ENCODE measurements at places on chromosomes 1 and 21. TPM values are rescaled to one million over a fixed set of nuclear protein-coding genes. Genes with fewer than 3 reads are reported as not detected.

The INAVA gene
- total RNA-seq, result 2.3 TPM

The CD5L gene
- 0.25 TPM for total RNA-seq

The PTPRU gene
- total RNA-seq, result 21.7 TPM

The PKLR gene
- 0.87 TPM for total RNA-seq

GRCh38 chr1:174160603-174161002, 1.3 kb downstream of the RABGAP1L start:
- no peak for DNase-seq

- no peak for DNase-seq
Observed at GRCh38 chr1:26593385-26593784, 63.8 kb downstream of the RPS6KA1 start.

- no peak for DNase-seq
Observed at GRCh38 chr1:154495496-154496273, 6.3 kb upstream of the TDRD10 start.

DNA sequence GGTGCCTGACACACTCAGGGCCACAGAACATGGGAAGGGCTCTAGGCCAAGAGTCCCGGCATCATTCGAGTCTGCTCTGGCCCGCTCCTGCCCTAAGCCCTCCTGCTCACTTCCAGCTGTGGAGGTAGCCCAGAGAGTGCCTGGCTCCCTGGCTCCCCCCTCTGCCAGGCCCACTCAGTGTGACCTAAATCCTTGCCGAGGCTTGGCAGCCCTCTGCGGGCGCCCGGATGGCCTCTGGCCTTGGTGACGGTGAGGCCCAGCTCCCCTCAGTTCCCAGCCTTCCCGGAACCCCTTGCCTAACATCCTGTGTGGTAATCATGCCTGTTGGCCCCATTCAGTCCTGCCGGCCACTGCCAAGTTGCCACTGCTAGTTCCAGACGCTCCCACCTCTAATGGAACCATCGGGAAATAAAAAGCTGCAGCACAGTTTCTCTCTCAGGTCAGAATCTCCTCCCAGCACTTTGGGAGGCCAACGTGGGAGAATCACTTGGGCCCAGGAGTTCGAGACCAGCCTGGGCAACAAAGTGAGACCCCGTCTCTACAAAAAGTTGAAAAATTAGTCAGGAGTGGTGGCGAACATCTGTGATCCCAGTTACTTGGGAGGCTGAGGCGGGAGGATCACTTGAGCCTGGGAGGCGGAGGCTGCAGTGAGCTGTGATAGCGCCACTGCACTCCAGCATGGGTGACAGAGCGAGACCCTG, 1.2 kb upstream of the H6PD start:
- DNase-seq, result peak; percentile 73

DNA sequence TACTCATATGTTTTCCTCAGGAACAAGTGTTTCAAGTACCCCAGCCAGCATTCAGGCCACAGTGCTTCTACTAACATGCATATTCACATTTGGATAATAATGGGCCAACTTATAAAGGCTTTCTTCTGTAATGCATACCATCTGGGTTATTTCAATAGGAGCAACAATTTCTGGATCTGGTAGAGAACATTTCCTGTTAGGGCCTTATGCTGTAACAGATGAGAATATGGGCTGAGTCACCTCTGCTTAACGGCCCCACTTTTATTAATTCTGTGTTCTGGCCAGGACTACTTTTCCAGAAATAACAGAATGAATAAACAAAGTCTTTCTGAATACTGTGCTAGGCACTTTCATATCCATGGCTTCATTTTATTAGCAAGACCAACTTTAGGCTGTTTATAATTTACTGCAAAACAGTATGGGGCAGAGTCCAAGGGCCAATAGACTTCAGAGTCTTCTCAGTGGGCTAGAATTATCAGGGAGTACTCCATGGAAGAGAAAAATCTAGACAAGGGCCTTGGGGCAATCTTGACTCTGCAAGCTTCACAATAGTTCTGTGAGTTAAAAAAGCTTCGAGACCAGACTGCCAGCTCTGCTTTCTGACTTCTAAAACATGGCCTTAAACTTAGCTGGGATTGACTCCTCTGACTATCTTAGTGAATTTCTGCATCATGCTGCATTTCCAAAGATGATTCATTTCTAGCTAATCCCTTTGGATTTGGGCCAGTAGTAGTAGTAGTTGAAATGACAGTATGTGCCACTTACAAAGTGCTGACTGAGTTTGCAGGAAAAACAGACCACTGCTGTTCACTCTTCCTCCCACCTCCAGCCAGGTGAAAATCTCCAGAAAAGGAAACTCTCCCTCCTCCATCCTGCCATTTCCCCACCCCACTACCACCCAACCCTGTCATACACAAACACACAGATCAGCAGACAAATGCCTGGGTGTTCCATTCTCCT, 8.2 kb upstream of the SSX2IP start:
- no peak for DNase-seq

GRCh38 chr1:151864411-151864810, 10.9 kb upstream of the THEM5 start:
- DNase-seq, result no peak

DNA sequence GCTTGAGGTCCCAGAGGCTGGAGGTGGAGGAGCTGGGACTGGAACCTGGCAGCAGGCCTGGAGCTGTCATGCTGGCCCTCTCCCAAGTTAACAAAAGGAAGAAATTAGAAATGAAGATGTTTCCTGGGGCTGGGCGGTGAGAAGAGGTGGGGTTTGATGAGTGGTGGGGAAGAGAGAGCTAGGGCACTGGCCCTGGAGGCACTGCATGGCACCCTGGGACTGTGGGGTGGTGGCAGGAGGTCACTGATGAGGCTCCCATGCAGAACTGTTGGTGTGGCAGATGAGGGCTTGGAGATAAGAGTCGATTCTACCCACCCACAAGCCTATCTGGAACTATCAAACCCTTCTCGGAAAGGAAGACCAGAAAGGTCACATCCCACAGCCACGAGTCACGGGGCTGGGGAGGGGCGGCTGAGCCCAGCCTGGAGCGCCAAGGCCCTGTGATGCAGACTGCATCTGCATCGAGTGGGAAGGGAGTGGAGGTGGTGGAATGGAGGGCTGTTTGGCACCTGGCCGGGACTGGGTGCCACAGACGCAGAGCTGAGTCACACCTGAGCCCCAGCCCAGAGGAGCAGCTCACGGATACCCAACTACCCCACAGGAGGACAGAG, 29.4 kb downstream of the MRPL37 start:
- peak; percentile 61 for DNase-seq

- DNase-seq, result no peak
Observed at GRCh38 chr1:118461154-118461553, 276.1 kb upstream of the SPAG17 start.

DNA sequence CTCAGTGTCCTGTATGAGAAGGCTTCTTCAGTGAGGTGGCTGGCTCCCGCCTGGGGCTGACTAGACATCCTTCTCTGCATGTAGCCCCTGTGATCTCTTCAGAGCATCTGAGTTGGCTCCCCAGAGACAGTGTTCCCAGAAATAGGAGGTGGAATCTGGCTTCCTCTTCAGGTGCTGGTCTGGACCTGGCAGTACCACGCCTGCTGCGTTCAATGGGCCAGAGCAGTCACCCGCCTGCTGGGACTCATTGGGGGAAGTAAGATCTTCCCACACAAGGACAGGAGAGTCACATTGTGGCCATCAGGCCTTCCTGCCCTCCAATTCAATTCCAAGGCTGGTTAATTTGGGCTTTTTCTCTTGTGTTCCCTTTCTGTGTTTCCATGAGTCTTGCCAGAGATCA, 51.0 kb downstream of the ADARB1 start:
- DNase-seq, result no peak

DNA sequence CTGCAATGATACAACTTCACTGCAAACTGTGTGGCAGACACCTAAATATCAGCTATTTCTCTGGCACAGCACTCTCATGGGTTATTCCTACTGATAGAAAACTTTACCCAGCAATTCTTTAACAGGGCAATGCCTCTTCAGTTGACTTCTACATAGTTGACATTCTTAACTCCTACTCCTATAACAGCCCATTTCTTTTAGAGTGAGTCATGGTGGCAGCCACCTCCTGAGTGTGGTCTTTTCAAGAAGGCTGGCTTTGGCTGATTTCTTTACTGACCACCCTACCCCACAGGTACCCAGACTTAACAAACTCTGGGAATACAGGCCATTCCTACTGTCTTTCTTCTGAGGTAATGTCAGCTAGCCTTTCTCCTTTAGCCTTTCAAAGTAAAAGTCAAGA, 805.8 kb upstream of the ADGRL2 start:
- no peak for DNase-seq

GRCh38 chr21:29637134-29637533, 302.7 kb downstream of the GRIK1 start:
- DNase-seq, result no peak

DNA sequence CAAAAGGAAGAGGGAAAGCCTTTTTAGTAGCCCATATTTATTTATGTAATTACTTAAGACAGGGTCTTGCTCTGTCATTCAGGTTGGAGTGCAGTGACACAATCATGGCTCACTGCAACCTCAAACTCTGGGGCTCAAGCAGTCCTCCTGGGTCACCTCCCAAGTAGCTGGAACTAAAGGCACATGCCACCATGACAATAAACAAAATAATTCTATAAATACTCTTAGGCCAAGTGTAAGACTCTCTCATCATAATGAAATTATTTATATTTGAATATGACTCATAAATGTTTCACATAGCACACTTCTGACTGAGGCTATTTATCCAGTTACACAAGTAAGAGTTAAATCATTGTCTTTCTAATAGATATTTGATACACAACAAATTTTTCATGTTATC, 314.7 kb downstream of the AMY1C start:
- no peak for DNase-seq

DNA sequence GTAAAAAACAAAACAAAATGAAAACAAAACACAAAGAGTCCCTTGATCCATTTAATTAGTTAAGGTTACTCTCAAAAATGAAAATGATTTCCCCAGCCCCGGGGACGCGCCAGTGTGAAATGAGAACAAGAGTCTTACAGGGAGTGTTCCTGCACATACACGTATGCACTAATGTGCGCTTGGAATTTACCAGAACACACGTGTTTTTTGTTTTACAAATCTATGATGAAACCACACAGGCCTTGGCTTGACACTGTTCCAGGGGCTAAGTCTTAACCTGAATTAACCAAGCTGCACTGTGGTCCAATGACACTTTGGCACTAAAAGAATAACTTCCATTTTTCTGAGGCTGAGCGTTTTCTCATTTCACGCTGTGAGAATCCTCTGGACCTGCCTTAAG, 63.7 kb downstream of the SLC45A1 start:
- DNase-seq, result no peak

GRCh38 chr1:210754878-210755665, 378.9 kb downstream of the KCNH1 start:
- DNase-seq, result no peak
